ENCODE measurements at places on chromosomes 7 and 10. TPM values are rescaled to one million over a fixed set of nuclear protein-coding genes. Genes with fewer than 3 reads are reported as not detected.

GRCh38 chr7:27151341-27151930 lies 947 bp downstream of the HOXA3 start:
- H3K4me1 ChIP-seq: peaks cover 13% of the 10 kb centered on the region
- no peaks in the 10 kb centered on the region for H3K36me3 ChIP-seq
- peak overlapping the region; percentile 99 for H3K27ac ChIP-seq
- DNase-seq: no peak

ACTA2 gene
- total RNA-seq: 95.4 TPM

ACHE gene
- 5.6 TPM for total RNA-seq

DNA sequence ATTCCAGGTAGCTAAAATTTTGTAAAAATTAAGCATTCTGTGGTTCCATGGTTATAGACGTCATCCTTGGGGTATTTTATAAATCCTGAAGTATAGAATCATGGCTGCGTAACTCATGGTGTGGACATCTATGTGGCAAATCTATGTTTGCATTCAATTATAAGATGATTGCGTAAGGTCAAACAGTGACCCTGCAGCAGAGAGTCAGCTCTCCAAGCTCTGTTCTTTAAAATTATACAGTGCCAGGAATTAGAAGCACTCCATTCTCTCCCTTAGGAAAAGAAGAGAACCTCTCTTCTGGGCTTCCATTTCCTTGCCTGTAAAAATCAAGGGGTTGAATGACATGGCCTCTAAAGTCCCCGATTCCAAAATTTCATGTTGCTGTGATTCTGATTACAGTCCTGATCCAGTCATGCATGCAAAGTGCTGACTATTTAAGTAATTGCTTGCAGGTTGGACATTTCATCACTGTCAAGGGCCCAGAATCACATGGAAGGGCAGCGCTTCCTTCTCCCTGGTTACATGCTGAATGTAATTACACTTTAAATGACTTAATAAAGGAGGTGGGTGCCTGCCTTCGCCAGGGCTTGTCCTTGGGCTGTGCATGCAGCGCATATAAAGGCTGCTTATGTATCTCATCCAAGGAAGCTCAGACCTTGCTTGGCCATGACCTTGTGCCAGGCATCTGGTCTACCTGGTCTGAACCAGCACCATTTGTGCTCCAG lies 550.7 kb downstream of the TYW1 start:
- H3K27ac ChIP-seq: no peak overlapping the region
- no peaks in the 10 kb centered on the region for H3K4me1 ChIP-seq
- H3K4me3 ChIP-seq: no peak overlapping the region
- H3K36me3 ChIP-seq: no peaks in the 10 kb centered on the region
- no peak for DNase-seq

- H3K27ac ChIP-seq: no peak overlapping the region
- DNase-seq: no peak
- H3K27me3 ChIP-seq: no peaks in the 10 kb centered on the region
- H3K36me3 ChIP-seq: no peaks in the 10 kb centered on the region
These were observed 21.3 kb downstream of the CYP2W1 start for GRCh38 chr7:1004018-1004852.

C10orf53 gene
- not detected for total RNA-seq

GRCh38 chr7:52753855-52754254 lies 281.6 kb upstream of the POM121L12 start:
- no peak overlapping the region for H3K4me3 ChIP-seq
- no peak overlapping the region for H3K27ac ChIP-seq
- DNase-seq: no peak
- H3K36me3 ChIP-seq: no peaks in the 10 kb centered on the region

- no peaks in the 10 kb centered on the region for H3K27me3 ChIP-seq
- H3K4me3 ChIP-seq: no peak overlapping the region
- no peak overlapping the region for H3K27ac ChIP-seq
These were observed 334.7 kb downstream of the LRMDA start for GRCh38 chr10:75766106-75766505.

DNA sequence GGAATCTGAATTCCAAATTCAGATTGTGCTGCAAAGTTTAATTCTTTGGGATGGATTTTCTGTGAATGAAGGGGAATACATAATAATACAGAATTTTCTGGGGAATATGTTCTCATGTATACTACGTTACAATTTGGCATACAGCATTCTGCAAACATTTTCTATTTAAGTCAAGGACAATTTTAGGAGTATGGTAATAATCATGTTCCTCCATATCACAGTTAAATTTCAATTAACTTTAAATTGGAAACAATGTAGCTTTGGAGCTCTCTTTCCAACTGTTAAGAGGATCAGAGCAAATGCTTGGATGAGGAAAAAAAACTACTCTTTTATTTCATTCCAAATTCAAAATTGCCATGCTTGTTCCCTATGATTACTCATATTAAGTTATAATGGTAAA lies 217.5 kb downstream of the JAZF1 start:
- H3K27me3 ChIP-seq: no peaks in the 10 kb centered on the region
- no peak overlapping the region for H3K27ac ChIP-seq
- no peaks in the 10 kb centered on the region for H3K36me3 ChIP-seq
- H3K4me1 ChIP-seq: peaks cover 7% of the 10 kb centered on the region

- H3K4me3 ChIP-seq: no peak overlapping the region
- H3K36me3 ChIP-seq: no peaks in the 10 kb centered on the region
These were observed 38.1 kb downstream of the MICALL2 start for GRCh38 chr7:1421020-1421790.

- no peak for DNase-seq
- no peak overlapping the region for H3K4me3 ChIP-seq
- H3K4me1 ChIP-seq: no peaks in the 10 kb centered on the region
These were observed 107.5 kb downstream of the HBP1 start for GRCh38 chr7:107276220-107276827.

DNA sequence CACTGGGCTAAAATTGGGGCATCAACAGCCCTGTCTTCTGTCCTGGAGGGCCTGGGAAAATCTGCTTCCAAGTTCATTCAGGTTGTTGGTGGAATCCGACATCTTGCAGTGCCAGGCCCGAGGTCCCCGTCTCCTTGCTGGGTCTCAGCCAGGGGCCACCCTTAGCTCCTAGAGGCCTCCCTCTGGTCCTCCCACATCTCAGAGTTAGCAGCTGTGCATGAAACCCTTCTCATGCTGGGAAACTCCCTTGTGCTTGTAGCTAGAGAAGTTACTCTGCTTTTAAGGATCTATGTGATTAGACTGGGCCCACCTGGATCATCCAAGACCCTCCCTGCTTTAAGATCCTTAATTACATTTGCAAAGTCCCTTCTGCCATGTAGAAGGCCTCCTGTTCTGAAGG lies 15.3 kb downstream of the HIP1 start:
- no peak for DNase-seq
- no peaks in the 10 kb centered on the region for H3K36me3 ChIP-seq
- no peak overlapping the region for H3K27ac ChIP-seq
- H3K27me3 ChIP-seq: no peaks in the 10 kb centered on the region
- peaks cover 4% of the 10 kb centered on the region for H3K4me1 ChIP-seq
- no peak overlapping the region for H3K4me3 ChIP-seq

GRCh38 chr7:158245724-158246041 lies 341.9 kb downstream of the PTPRN2 start:
- DNase-seq: no peak
- no peak overlapping the region for H3K27ac ChIP-seq
- H3K36me3 ChIP-seq: no peaks in the 10 kb centered on the region
- H3K4me3 ChIP-seq: no peak overlapping the region

DNA sequence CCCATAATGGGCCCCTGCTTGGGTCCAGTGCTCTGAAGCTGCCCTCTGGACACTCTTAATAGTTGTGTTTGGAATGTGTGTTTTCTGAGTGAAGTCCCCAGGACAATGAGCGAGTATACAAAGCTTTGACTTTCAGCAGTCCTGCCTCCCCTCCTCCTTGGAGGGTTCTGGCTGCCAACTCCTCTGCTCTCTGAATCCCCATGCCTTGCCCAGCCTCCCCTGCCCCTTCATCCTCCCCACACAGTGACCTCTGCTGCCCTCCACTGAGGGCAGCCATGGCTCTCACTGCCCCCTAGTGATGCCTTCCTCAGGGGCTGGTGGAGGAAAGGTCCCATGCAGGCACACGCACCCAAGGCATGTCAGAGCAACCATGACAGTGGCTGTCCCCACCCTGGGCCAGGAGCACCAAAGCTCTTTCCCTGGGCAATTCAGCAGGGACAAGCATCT lies 40.9 kb downstream of the FRMPD2 start:
- H3K4me1 ChIP-seq: peaks cover 10% of the 10 kb centered on the region
- H3K4me3 ChIP-seq: no peak overlapping the region
- H3K27me3 ChIP-seq: no peaks in the 10 kb centered on the region
- H3K27ac ChIP-seq: no peak overlapping the region
- no peak for DNase-seq

- no peak for DNase-seq
- H3K36me3 ChIP-seq: no peaks in the 10 kb centered on the region
- no peaks in the 10 kb centered on the region for H3K27me3 ChIP-seq
- no peaks in the 10 kb centered on the region for H3K4me1 ChIP-seq
These were observed 32.0 kb upstream of the STRIP2 start for GRCh38 chr7:129401967-129402860.

DNA sequence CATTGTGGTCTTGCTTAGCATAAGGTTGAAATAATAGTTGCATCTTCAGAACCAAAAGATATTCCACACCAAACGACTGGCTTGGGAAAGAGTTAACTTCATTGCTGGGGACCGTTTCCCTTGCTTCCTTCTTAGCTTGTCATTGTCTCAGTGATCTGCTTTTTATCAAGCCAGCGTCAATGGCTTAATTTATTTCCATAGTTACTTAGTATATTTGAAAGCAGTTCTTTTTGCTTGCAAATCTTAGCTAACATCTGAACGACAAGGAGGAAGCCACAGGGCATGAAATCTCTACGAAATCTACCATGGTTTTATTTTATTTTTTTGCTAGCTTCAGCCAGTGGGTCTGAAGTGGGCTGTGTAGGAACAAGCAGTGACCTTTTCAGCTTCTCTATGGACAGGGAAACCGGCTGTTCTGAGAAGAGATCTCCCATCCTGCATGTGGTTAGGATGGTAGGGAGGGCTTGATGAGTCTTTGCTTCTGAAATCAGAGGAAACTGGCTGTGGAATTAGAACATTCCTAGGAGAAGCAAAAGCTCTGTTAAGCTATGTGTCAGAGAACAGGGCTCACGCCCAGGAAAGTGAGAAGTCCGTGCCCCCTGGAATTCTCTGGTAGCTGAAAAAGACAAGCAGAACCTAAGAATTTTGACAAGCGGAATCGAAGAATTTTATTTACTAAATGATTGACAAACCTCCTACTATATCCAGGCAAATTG lies 8.0 kb downstream of the SLC18A2 start:
- no peaks in the 10 kb centered on the region for H3K36me3 ChIP-seq
- peaks cover 17% of the 10 kb centered on the region for H3K27me3 ChIP-seq
- H3K27ac ChIP-seq: no peak overlapping the region
- no peaks in the 10 kb centered on the region for H3K4me1 ChIP-seq

ACSM6 gene
- not detected for total RNA-seq

DNA sequence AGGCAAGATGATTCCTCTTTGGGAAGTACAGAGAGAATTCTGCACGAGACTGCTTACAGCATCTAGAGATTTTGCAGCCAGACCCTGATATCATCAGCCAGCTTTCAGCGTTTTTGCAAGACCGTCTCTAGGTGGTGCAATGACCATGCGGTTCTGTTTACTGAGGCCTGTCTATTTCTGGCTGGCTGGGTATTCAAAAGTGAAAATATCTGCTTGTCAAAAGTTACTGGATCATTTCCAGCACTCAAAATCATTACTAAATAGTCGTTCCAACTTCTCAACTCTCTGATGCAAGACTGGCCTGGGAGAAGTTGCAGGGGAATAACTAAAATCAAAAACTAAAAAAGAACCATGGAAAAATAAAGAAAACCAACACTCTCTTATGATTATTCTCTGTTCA lies 240.1 kb downstream of the ELMO1 start:
- peaks cover 23% of the 10 kb centered on the region for H3K4me1 ChIP-seq
- H3K27me3 ChIP-seq: no peaks in the 10 kb centered on the region
- peak; percentile 73 for DNase-seq
- no peak overlapping the region for H3K27ac ChIP-seq
- no peaks in the 10 kb centered on the region for H3K36me3 ChIP-seq
- no peak overlapping the region for H3K4me3 ChIP-seq

MLLT10 gene
- 16.7 TPM for total RNA-seq

ERVW-1 gene
- total RNA-seq: not detected

TEX47 gene
- total RNA-seq: not detected

DNA sequence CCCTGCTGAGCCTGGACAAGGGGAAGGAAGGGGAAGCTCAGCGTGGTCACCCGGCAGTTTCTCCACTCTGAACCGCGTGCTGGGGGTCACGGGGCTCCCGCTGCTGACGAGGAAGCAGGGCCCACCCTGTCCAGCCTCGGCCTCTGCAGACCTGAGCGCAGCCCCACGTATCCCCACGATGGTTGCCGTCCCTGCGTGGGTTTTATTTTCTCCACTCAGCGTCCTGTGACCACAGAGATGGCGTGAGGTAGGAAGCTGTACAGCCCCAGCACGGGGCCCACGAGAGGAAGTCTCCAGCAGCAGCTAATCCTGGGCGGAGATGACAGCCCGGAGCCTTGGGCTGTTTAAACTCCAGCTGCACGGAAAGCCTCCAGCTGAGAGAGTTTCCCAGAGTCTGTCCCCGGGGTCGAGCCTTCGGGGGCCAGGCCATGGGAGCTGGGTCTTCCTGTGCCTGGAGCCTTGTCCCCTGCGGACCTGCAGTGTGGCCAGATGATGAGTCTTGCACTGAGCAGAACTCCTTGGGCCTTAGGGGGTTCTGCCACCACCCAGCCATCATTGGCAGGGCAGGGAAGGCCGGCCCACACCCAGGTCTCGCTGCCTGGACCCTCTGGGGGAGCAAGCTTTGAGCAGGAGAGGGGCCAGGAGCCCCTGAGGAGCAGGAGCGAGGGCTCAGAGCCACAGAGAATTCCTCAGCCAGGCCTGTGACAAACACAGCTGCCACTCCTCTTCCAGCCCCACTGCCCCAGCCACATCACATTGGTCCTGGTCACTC lies 72.8 kb upstream of the FAM20C start:
- no peaks in the 10 kb centered on the region for H3K36me3 ChIP-seq
- no peak overlapping the region for H3K4me3 ChIP-seq
- peaks cover 12% of the 10 kb centered on the region for H3K4me1 ChIP-seq
- H3K27me3 ChIP-seq: no peaks in the 10 kb centered on the region

DNA sequence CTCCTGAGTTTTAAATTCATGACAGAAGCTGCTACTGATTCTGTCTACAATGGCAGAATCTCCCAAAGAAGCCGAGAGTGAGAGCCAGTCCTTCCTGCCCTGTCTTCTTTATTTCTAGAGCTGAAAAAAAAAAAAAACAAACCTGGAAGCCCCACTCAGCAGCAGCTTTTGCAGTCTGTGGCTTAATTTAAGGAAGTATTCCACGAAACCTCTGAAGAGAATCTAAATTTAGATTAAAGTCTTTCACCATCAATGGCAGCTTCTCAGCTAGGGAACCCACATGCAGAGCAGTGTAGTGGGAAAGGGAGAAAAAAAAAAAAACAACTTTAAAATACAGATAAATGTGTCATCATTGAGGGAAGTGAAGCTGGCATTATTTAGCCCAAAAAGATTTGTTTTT lies 23.4 kb downstream of the SMURF1 start:
- DNase-seq: no peak
- no peaks in the 10 kb centered on the region for H3K27me3 ChIP-seq
- peaks cover 32% of the 10 kb centered on the region for H3K4me1 ChIP-seq
- H3K4me3 ChIP-seq: no peak overlapping the region

- no peaks in the 10 kb centered on the region for H3K27me3 ChIP-seq
- H3K36me3 ChIP-seq: no peaks in the 10 kb centered on the region
These were observed 51.2 kb downstream of the ST8SIA6 start for GRCh38 chr10:17403161-17403560.
